ENCODE measurements at places on chromosomes 13 and 19. TPM values are rescaled to one million over a fixed set of nuclear protein-coding genes. Genes with fewer than 3 reads are reported as not detected.

Gene IRF2BP1
- 28.4 TPM for total RNA-seq

Gene ADGRE3
- not detected for total RNA-seq

Gene ZNF529
- total RNA-seq, result 8.6 TPM

Gene ZNF613
- total RNA-seq, result 8.7 TPM

Gene PABPC3
- under 0.01 TPM for total RNA-seq

Gene TICAM1
- 1.9 TPM for total RNA-seq

Data from regular cardiac myocyte (primary cell).